ENCODE measurements at places on chromosomes 1 and 21. TPM values are rescaled to one million over a fixed set of nuclear protein-coding genes. Genes with fewer than 3 reads are reported as not detected.

DNA sequence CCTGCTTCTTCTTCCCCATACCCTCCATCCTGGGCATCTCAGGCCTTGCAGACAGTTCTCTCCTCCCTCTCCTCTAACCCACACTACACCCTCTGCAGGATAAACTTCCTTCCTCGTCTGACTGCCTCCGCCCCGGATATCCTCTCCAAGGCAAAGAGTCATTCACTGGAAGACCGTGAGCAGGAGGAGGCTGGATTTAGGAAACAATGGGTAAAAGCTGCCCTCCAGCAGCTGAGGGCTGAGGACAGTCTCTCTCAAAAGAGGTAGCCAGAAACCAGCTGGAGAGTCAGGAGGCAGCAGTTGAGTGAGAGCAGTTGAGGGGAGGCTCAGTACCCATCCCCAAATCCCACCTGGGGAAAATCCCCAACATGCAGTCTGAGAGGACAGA lies 1.4 kb downstream of the CSRP1 start:
- no peak for DNase-seq

DNA sequence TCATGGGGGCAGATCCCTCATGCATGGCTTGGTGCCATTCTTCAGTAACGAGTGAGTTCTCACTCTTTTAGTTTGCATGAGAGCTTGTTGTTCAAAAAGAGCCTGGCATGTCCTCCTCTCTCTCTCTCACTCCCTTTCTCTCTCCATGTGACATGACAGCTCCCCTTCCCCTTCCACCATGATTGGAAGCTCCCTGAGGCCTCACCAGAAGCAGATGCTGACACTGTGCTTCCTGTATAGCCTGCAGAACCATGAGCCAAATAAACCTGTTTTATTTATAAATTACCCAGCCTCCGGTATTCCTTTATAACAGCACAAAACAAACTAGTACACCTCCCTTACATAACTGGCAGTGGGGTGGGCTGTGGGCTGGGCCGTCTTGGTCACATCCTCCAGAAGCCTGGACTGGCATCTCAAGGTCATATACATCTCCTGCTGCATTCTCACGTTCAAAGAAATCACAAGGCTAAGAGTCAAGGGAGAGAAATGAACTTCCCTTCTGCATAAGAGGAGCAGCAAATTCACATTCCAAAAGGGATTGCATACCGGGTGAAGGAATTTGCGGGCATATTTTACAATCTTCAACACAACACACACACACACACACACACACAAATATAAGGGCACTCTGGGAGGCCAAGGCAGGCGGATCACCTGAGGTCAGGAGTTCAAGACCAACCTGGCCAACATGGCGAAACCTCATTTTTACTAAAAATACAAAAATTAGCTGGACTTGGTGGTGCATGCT lies 2.3 kb upstream of the CCSAP start:
- DNase-seq, result no peak

DNA sequence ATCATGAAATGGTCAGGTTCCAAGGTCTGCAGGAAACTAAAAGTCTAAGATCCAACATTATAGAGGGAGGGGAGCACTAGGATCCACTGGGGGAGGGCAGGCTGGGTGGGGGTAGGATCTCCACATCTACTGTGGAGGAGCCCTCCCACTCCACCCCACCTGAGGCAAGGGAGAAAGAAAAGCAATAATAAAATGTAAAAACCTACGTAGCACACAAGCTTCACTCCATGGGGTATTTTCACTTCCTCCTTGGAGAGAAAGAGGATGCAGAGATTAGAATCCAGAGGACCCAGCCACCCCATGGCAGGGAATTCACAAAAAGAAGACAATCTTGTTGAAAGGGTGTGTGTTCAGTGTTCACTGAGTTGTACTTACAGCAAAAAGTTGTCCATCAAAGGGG lies 14.4 kb downstream of the SPOCD1 start:
- peak; percentile 79 for DNase-seq

DNA sequence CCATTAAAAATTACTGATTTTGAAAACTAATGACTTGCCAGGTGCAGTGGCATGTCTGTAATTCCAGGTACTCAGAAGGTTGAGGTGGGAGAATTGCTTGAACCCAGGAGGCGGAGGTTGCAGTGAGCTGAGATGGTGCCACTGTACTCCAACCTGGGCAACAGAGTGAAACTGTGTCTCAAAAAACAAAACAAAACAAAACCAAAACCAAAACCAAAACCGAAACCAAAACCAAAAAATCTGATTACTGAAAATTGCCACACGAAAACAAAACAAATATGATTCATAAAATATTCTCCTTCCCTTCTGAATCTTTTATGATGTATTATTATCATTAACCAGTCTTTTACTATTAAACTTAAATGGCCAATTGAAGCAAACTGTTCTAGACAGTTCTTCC lies 74.1 kb downstream of the SERINC2 start:
- DNase-seq, result no peak

DNA sequence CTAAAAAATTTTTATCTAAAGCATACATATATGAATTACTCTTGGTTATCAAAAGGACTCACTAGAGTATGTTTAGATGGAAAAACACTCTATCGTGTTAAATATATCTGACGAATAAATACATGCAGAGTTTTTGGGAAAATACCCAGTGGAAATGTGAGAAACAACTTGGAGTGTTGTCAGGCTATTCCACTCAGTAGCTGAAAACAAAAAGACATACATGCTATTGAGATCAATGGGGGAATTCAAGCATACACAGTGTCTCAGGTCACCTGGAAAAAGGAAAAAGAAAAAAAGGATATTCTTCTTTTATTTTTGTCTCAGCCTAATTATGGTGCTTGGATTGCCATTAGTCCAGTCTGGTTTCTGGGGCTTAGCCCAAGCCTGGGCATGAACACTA lies 247.0 kb upstream of the LYPLAL1 start:
- no peak for DNase-seq

DNA sequence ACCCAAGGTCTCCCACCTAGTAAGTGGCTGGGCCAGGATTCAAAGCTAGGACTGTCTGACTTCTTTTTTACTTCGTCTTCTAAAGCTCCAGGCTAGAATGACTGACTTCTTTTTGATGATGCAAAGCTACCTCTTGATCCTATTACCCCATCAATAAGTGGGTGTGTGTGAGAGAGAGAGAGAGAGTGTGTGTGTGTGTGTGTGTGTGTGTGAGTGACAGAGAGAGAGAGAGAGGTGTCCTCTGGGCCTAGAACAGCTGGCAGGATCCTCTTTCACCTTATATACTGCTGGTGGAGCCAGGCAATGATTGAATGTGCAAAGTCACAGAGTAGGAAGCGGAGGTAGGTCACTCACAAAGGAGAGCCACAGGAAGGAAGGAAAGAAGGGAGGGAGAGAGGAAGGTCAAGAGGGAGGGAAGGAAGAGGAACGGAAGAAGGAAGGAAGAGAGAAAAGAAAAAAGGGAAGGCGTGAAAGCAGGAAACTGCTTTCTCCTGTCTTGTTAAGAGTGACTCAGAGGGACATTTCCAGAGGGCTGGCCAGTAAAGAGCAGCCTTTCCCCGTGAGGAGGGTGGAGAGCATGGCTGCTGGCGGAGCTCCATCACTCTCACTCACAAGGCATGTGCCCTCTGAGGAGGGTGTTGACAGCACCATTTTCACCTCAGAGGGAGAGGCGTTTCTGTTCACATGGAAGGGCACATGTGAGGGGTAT lies 68.9 kb downstream of the CDC7 start:
- peak; percentile 94 for DNase-seq

The AMY2A gene
- total RNA-seq, result 1.7 TPM

The NBPF6 gene
- total RNA-seq, result not detected

The RAP1GAP gene
- total RNA-seq, result 0.83 TPM

The CYP4B1 gene
- 150 TPM for total RNA-seq

Data from esophagus muscularis mucosa (tissue), 4 donors.